IMR-90 (cell line): ENCODE measurements at places on chromosomes 2 and 18. TPM values are rescaled to one million over a fixed set of nuclear protein-coding genes. Genes with fewer than 3 reads are reported as not detected.
A peak's percentile ranks its signal among the peaks of the same experiment; 100 is the strongest.

GRCh38 chr2:175015340-175015739 lies 10.2 kb upstream of the CHN1 start:
- no peak for DNase-seq
- H3K27ac ChIP-seq = no peak overlapping the region
- no peak overlapping the region for H3K4me3 ChIP-seq
- no peaks in the 10 kb centered on the region for H3K36me3 ChIP-seq
- H3K27me3 ChIP-seq = peaks cover 2% of the 10 kb centered on the region; the same call in 1 of the 2 replicates

ODC1 gene
- 204 and 251 TPM in 2 replicates for total RNA-seq

GAD1 gene
- not detected in 2 replicates for total RNA-seq

CTAGE1 gene
- total RNA-seq = under 0.01 TPM in 1 of 2 replicates, not detected in the other

DNA sequence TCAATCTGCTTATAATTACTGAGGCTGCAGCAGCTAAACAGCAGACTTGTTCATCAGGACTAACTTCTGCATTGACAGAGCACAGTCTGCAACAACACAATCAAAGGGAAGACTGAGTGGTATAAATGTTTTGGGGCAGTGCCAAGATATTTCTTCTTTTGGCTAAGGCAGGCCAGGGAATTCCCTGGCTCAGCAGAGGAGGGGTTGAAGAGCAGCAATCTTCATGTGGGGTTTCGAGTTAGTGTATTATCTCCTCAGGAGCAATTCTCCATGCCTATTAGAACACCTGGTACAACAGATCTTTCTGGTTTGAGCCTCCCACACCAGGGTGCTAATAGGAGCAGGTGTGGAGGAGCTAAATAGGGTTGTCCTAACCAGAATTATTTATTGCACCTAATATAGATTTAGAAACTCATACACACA lies 103.0 kb upstream of the STK17B start:
- H3K4me1 ChIP-seq = peaks cover 21% of the 10 kb centered on the region
- H3K27ac ChIP-seq = no peak overlapping the region
- H3K27me3 ChIP-seq = no peaks in the 10 kb centered on the region
- peak; percentile 56 for DNase-seq
- H3K4me3 ChIP-seq = no peak overlapping the region
- no peaks in the 10 kb centered on the region for H3K36me3 ChIP-seq

DNA sequence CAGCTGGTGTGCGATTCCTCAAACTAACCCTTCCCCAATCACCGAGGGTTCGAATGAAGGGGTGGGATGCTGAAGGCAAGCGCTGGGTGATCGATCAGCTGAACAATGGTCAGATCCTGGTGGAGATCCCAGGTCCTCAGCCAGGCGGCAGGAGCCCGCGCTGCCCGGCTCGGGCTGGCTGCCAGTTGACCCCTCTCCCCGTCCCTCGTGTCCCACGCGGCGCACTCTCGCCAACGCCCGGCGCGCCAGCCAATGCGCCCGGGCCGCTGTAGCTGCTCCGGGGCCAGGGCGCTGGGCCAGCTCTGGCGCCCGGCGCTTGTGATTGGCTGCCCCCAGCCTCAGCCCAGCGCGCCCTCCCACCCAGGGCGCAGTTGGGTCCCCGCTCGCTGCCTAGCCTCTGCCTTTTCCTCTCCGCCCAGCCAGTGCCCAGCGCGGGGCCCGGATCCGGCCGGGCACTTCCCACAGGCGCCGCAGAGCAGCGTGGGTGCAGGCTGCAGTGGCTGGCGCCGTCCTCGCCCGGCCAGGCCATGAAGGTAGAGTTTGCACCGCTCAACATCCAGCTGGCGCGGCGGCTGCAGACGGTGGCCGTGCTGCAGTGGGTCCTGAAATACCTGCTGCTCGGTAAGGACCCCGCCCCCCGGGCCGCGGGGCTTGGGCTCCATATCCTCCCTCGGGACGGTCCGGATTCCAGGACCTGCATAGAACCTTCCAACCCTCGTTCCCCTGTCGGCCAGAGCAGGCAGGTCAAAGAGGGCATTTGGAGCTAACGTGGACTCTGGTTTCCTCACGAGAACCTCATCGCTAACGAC lies at the start of gene MOGAT1:
TSS of gene MOGAT1 (plus strand) at position 400 of the 809 bp plus-strand sequence. CDS start at position 528, 128 bp downstream.
- DNase-seq = no peak
- H3K4me3 ChIP-seq = peak within 1 kb of the TSS; percentile 39
- no peaks in the 10 kb centered on the region for H3K36me3 ChIP-seq
- H3K27ac ChIP-seq = no peak within 1 kb of the TSS

DNA sequence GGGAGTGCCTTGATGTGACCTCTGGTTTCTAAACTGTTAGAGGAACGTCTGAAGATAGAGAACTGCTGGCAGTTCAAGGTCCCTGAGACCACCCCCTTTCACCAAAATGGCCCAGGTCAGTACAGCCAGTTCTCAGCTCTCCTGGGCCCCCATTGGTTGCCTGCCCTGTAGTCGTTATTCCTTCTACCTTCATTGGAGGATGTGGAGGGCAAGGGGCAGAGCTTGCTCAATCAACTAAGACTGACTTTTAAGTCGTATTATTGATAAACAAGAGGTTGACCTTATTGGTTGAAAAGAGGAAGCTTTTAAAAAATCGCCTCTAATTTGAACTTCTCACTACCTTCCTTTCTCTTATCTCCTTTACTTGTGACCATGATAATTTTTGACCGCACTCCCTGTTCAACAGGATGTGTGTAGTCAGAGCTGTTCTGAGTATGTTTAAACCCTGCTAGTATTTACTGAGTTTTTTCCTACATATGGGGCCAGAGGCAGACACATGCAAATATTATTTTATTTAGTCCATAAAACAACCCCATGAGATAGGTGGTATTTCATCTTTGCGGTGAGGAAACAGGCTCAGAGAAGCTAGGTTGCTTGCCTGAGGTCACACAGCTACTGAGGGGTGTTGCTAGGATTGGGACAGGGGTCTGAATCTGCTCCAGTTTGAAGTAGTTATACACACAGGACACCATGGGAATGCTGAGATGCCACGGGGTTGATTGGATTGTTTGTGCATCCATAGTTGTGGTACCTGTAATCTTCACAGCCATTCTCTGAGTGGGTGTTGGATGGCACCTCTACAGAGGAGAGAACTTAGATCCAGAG lies 65.9 kb downstream of the TMEM247 start:
- no peak for DNase-seq
- H3K36me3 ChIP-seq = peaks cover 28% of the 10 kb centered on the region
- H3K27me3 ChIP-seq = no peaks in the 10 kb centered on the region
- no peak overlapping the region for H3K27ac ChIP-seq

CBLN2 gene
- not detected in 2 replicates for total RNA-seq

GRCh38 chr2:223007531-223007930 lies 44.5 kb upstream of the KCNE4 start:
- peaks cover 14% of the 10 kb centered on the region for H3K4me1 ChIP-seq
- DNase-seq = peak; percentile 83
- H3K27me3 ChIP-seq = no peaks in the 10 kb centered on the region
- H3K4me3 ChIP-seq = no peak overlapping the region
- H3K27ac ChIP-seq = peak overlapping the region; percentile 33; the same call in 1 of the 2 replicates
- no peaks in the 10 kb centered on the region for H3K36me3 ChIP-seq

GRCh38 chr2:126448611-126449010 lies 207.3 kb upstream of the GYPC start:
- H3K27ac ChIP-seq = no peak overlapping the region
- DNase-seq = no peak
- no peaks in the 10 kb centered on the region for H3K4me1 ChIP-seq
- no peak overlapping the region for H3K4me3 ChIP-seq
- H3K27me3 ChIP-seq = no peaks in the 10 kb centered on the region

CNTNAP5 gene
- total RNA-seq = not detected in 2 replicates

GRCh38 chr18:58139459-58140386 lies 95.7 kb downstream of the NEDD4L start:
- H3K4me3 ChIP-seq = no peak overlapping the region
- DNase-seq = no peak
